ENCODE measurements at places on chromosomes 16 and 17.

DNA sequence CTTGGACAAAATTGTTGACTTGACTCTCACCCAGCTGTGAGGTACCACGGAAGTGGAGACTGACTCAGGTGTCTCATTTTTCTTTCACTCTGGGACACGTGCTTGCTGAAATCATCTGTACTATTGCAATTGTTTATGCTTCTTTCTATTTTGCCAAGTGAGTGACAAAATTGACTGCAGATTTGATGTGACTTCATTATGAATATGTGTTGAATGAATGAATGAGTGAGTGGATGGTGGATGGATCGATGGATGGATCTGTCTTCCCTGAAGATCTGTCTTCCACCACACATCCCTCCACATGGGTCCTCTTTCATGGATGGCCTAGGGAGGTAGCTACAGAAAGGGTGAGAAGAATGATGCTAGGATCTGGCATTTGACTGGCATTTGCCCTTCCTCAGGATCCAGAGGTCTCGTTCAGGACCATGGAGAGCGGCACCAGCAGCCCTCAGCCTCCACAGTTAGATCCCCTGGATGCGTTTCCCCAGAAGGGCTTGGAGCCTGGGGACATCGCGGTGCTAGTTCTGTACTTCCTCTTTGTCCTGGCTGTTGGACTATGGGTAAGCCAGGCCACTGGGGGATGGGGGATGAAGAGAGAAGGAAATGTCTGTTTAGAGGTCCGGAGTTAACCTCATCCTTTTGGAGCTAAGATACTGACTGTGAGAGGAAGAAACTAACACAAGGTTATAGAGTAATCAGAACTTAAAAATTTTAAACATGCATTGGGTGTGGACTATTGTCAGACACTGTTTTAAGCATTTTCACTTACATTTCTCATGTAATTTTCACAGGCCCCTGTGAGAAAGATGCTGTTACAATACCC, 12.7 kb downstream of the SLC5A11 start:
- no peak for DNase-seq

DNA sequence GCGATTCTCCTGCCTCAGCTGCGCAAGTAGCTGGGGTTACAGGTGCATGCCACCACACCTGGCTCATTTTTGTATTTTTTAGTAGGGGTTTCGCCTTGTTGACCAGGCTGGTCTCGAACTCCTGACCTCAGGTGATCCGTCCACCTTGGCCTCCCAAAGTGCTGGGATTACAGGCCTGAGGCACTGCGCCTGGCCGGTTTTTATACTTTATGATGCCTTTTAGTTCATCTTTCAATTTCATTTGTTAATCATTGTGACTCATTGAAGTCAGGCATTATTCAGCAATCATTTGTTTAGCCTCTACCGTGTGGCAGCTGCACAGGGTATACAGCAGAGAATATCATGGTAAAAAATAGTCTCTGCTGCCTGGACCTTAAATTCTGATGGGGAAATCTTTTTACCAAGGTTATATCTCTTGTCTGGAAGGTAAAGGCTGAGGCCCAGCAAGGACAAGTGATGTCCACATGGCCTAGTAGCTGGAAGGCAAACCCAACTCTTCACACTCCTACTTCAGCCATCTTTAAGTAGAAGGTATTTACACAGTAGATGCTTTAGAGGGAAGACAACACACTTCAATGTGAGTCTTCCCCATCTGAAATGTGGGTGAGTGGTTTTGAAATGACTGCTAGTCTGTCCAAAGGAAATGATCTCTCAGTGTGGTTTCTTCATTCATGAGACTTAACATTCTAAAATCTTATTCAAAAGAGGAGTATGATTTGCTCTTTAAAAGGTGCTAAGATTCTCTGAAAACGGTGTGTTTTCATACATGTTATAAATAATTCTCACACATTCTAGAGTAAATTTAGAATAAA, 2.4 kb downstream of the PRPSAP2 start:
- DNase-seq: no peak

- no peak for DNase-seq
These were observed 12.6 kb downstream of the UBN1 start for GRCh38 chr16:4859900-4860255.

- no peak for DNase-seq
These were observed 14.3 kb upstream of the SRCIN1 start for GRCh38 chr17:38619937-38620550.

GRCh38 chr17:78903101-78903779, at the start of gene CEP295NL:
CEP295NL (minus strand) TSS chr17:78903201; CDS start chr17:78901828, 1,373 bp downstream.
- DNase-seq: no peak

DNA sequence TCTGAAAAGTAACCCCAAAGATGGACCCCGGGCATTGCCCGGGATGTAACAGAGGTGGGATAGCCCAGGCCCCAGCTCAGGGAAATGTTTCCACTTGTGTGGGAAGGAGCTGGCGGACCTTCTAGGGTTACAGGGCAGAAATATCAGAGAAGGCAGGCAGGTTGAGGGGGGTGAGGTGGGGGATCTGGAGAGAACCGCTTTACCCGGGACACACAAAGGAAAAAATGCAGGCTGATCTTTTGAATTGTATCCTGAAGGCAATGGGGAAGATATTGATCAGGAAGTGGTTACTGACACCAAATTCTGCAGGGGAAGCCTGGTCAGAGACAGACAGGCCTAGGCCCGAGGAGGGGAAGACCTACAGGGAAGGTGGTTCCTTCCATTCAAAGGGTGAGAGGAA, 3.5 kb downstream of the SLC47A1 start:
- DNase-seq: no peak

DNA sequence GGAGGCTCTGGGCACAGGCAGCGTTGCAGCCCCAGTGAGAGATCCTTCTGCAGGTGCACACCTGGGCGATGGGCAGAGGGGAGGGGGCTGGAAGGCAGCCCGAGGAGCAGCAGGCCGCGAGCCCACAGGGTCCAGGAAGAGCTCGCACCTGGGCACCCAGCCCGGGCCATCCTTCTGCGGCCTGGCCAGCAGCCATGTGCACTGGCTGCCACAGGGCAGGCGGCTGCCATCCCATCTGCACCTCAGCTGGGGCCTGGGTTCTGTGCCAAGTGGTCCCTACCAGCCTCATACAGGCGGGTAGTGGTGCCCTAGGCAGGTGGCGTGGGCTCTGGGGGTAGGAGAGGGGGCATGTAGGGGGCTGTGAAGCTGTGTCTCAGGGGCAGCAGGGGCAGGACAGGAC, 197.2 kb downstream of the RBFOX3 start:
- DNase-seq: no peak

DNA sequence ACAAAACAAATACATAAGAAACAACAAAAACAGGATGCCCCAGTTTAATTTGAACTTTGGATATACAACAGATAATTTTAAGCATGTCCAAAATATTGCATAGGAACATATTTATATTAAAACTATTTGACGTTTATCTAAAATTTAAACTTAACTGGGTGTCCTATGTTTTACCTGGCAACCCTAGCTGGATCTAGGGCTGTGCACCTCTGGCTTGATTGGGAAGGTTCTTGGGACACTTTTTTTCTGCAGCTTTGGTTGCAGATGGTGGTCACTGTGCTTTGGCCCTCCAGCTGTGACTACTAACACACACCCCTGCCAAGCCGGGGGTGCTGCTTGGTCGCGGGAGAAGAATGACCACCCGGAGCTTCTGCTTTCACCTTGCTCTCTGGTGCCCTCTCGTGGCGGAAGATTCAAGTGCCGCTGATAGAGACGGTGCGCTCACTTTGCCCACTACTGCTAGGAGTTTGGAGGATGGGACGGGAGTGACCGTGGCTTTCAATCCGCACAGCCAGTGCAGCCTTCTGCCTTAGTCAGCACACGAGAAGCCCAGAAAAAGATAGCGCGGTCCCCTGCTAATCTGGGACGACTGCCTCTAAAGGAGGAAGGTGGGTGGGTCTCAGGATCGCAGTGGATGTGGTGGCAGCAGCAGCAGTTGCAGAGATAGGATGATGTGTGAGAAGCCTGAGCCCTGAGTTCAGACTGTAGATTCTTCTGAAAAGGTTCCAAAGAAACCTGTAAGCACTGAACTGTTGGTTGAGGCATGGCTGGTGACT, 6.7 kb downstream of the SPACA3 start:
- peak; percentile 37 for DNase-seq

DNA sequence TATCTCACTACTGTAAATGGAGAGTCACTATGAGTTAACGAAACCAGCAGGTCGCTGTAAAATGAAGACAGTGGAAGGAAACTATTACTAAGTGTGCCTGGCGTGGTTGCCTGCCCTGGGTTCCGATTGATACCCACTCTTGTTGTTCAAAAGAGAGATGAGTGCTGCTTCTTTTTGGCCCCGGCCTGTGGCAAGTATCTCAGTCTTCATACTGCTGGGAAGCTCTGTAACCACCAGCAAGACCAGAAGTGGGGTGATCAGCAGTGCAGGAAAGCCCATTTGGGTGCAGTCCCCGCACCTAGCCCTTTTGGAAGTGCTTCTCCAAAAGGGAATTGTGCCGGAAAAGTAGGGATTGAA, 104.5 kb downstream of the SNX29 start:
- no peak for DNase-seq

GRCh38 chr16:66199189-66199588, 167.3 kb upstream of the CDH5 start:
- DNase-seq: no peak

GRCh38 chr17:40511667-40512220, 10.3 kb upstream of the TNS4 start:
- DNase-seq: no peak

DNA sequence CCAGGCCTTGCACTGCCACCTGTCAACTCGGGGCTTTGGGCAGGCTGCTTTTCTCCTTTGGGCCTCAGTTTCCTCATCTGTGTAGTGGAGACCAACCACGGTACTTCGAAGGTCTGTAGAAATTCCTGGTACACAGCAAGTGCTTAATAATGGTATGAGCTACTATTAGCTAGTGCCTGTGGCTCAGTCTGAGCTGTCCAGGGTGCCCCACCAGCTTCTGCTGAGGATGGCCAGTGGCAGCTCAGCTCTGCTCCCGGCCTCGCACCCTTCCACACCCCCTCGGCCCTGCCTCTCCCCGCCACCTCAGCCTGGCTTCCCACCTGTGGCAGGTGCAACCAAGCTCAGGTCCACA, 26.2 kb upstream of the PLCG2 start:
- DNase-seq: no peak

- DNase-seq: no peak
These were observed 57.2 kb upstream of the ZC3H18 start for GRCh38 chr16:88512728-88513696.

- no peak for DNase-seq
These were observed 43.0 kb upstream of the MSI2 start for GRCh38 chr17:57213180-57213825.

- no peak for DNase-seq
These were observed 684 bp downstream of the ZFP90 start for GRCh38 chr16:68539711-68540239.

DNA sequence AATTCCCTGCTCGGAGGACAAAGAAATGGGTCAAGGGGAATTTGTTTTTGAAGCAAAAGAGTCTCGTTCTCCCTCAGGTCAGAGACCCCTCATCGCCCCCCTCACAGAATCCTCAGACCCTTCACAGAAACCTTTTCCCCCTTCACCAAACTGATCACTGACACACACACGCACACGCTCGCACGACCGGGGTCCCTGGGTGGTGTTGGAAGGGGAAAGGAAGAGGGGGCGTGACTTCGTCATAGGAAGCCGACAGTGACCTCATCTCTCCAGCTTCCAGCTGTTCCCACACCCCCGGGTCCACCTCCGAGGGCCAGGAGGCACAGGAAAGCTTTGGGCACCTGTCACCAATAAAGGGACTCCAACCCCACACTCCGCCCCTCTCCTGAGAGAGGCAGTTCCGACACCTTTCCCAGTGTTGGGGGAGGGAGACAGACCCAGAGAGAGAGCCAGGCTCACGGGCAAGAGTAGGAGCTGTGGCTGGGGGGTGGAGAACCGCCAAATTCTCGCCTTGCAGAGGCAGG, 1.2 kb downstream of the ASGR1 start:
- DNase-seq: no peak

DNA sequence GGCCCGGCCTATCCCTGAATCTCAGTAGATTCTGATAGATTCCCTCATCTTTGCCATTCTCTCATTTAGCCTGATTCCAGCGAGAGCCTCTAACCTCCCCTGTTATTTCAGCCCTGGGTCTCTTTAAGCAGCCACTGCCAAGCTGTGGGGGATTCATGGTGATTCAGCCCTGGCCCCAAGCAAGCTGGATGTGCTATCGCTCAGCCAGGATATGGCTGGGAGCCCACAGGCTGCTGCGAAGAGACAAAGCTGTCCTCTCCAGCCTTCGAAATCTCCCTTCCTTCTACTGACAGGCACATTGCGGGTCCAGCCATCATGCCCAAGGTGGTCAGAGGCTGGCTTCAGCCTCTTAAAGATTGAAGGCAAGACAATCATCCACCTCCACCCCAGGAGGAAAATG, 394.1 kb downstream of the SOX9 start:
- DNase-seq: no peak

- DNase-seq: no peak
These were observed at the start of gene CACNG5 for GRCh38 chr17:66834919-66835454. CACNG5 (plus strand) TSS chr17:66835117; CDS start chr17:66877333, 42,216 bp downstream.

DNA sequence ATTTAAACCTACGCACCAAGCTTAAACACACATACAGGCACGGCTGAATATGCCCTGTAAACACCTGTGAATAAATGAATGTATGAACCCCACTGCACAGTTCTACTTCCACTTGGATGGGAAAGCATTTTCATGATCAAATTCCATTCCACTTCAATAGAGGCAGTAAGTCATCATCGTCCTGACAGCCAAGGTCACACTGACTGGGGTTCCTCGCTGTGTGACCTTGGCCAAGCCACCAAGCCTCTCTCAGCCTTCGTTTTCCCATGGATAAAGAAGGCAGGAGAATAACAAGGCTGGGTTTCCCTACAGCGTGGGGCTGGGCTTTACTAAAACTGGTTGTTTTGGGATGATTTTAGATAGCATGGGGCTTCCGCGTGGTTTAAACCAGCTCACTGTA, 82.8 kb downstream of the TBC1D16 start:
- no peak for DNase-seq

DNA sequence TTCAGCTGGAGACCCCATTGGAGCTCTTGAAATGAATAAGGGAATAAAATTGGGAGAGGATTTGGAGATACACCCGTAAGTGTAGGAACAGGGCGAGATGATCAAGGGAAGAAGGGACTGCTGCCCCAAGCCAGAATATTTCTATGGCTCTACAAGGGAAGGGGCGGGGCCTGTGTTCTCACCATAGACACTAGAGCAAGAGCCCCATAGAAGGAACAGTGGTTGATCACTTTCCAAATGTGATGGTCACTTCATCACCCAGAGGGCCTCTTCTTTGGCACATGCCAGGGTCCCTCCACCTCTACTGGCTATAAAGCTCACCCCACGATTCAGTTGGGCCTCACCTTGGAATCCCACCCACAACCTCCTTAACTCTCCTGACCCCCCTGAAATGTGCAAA, 25.0 kb downstream of the GPRC5B start:
- DNase-seq: no peak

- no peak for DNase-seq
These were observed 140.7 kb downstream of the PRKCB start for GRCh38 chr16:23976524-23976923.

DNA sequence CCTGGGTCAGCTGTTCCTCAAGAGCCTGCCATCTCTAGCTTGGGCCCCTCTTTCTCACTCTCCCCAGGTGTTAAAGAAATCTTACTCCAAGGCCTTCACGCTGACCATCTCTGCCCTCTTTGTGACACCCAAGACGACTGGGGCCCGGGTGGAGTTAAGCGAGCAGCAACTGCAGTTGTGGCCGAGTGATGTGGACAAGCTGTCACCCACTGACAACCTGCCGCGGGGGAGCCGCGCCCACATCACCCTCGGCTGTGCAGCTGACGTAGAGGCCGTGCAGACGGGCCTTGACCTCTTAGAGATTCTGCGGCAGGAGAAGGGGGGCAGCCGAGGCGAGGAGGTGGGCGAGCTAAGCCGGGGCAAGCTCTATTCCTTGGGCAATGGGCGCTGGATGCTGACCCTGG, 6.8 kb downstream of the CNP start:
- DNase-seq: no peak
